ENCODE measurements at places on chromosomes 11 and 22. TPM values are rescaled to one million over a fixed set of nuclear protein-coding genes. Genes with fewer than 3 reads are reported as not detected.

DNA sequence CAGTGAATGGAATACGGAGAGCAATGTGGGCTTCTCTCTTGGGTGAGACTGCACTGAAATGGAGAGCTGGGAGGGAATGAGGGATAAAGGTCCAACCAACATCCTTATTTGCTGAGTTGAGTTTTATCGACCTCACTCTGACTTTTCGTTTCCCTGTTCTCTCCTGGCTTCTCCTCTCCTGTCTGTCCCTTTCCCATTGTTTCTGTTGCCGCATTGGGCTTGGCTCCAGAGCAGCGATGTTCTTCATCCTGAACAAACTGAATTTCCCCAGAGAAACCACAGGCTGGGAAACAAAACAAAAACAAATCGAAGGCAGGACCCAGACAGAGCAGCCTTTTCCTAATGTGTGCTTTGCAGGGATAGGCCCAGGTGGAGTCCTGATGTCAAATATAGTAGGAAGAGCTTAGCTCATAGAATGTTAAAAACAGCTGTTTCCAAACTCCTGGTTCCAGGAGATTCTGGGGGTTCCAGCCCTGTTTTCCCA, 30.0 kb downstream of the MOV10L1 start:
- H3K4me3 ChIP-seq = no peak overlapping the region
- no peaks in the 10 kb centered on the region for H3K27me3 ChIP-seq
- no peaks in the 10 kb centered on the region for H3K36me3 ChIP-seq

CNGA4 gene
- not detected for total RNA-seq

DNA sequence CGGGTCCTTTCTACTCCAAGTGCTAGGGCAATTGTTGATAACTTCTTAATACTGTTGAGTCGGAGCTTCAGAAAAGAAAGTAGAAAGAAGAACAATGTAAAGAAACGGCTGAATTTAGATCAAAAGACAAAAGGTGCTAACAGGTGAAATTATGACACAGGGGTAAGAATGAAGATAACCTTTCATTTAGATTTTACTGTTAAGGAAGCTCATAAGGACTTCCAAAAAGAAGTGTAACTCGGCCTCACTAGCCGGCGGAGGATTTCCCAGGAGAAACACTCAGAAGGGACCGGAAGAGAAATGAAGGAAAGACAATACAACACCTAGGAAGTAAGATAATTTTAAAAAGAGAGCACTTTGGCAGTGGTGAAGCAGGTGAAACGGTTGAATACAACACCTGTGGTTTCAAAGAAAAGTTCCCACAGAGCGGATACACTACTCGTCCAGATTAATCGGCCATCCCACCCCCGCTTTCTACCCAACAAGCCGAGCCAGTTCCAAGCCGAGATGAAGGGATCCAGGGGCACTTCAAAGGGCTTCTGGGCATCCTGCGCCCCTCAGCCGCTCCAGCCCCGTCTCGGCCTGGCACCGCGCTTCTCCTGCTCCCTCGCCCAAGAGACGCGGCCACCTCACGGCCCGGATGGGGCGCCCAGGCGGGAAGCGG, 737 bp downstream of the PPP2R1B start:
- no peaks in the 10 kb centered on the region for H3K27me3 ChIP-seq
- H3K4me1 ChIP-seq = peaks cover 4% of the 10 kb centered on the region
- peaks cover 44% of the 10 kb centered on the region for H3K36me3 ChIP-seq
- H3K27ac ChIP-seq = peak overlapping the region; percentile 90
- peak overlapping the region; percentile 84 for H3K4me3 ChIP-seq
- no peak for DNase-seq

- H3K27ac ChIP-seq = no peak overlapping the region
- no peaks in the 10 kb centered on the region for H3K36me3 ChIP-seq
- H3K4me1 ChIP-seq = no peaks in the 10 kb centered on the region
- DNase-seq = peak; percentile 7
- H3K27me3 ChIP-seq = no peaks in the 10 kb centered on the region
- H3K4me3 ChIP-seq = no peak overlapping the region
These were observed 93.8 kb downstream of the MIAT start for GRCh38 chr22:26751217-26751616.

ZNF70 gene
- total RNA-seq = 3.2 TPM

DNA sequence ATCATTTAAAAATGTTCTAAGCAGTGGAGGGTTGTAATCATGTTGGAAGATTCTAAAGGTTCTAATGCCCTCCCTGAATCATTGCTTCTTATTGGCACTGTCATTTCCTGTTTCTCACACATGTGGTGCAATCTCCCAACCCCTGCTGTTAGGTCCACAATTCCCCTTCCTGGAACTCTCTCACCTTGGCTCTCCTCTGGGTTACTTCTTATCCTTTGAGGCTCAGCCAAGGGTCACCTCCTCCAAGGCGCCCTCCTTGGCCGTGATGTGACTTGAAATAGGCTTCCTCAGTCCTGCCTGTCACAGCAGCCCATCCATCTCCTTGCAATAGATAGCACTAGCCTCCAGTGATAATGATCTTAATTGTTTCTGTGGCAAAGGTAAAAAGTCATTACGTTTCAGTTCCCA, 149.8 kb downstream of the TTC17 start:
- no peak for DNase-seq
- no peaks in the 10 kb centered on the region for H3K36me3 ChIP-seq
- H3K4me3 ChIP-seq = no peak overlapping the region
- H3K27ac ChIP-seq = no peak overlapping the region
- H3K4me1 ChIP-seq = no peaks in the 10 kb centered on the region

- no peaks in the 10 kb centered on the region for H3K4me1 ChIP-seq
- peaks cover 10% of the 10 kb centered on the region for H3K27me3 ChIP-seq
- H3K4me3 ChIP-seq = no peak overlapping the region
These were observed 116.4 kb upstream of the B3GAT1 start for GRCh38 chr11:134528453-134528852.

DNA sequence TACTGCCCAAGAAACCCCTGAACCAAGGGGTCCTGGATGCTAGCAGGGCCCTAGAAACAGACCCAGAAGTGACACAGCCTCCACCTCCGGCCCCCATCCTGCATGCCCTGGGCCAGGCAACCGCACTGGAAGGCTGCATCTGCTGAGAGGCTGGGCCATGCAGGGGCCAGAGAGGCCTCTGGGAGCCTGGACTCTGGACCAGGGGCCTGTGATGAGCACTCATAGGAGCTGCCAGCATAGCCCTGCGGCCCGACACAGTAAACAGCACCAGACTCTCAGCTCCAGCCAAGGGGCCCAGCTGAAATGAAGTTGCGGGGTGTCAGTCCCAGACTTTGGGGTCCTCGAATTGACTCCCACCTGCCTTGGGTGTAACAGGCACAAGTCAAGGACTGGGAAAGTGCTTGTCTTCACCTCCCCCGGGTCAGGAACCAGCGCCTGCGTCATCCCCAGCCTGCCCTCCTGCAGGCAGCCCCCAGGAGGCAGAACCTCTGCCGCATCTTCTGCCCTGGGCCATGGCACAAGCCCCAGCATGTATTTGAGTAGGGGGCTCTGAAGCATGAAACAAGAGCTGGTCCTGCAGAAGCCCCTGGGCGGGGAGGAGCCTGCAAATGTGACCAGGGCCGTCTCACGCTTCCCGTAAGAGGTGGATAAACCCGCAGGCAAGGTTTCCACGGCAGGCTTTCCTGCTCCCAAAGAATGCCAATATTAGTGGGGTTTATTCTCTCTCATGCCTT, 25.2 kb upstream of the CCND1 start:
- no peak for DNase-seq
- H3K4me1 ChIP-seq = no peaks in the 10 kb centered on the region
- no peaks in the 10 kb centered on the region for H3K36me3 ChIP-seq
- peaks cover 22% of the 10 kb centered on the region for H3K27me3 ChIP-seq
- no peak overlapping the region for H3K4me3 ChIP-seq

DSCAML1 gene
- not detected for total RNA-seq

SCUBE2 gene
- total RNA-seq = not detected

DNA sequence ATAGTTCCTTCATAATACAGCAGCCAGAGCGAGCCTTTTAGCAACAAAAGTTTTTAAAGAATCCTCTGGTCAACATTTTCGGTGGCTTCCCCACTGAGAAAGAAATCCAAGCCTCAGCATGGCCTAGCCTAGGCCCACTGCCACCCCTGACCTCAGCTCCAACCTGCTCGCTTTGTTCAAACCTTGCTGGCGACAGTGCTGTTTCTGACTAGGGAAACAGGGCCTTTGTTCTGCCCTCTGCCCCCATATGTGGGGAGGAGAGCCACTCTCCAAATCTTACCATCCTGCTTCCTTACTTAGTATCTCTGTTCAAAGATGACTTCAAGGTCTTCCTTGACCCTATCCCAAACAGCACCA, 95.8 kb downstream of the CCDC83 start:
- DNase-seq = no peak
- no peak overlapping the region for H3K4me3 ChIP-seq
- no peaks in the 10 kb centered on the region for H3K4me1 ChIP-seq
- H3K36me3 ChIP-seq = peaks cover 17% of the 10 kb centered on the region
- H3K27ac ChIP-seq = no peak overlapping the region
- H3K27me3 ChIP-seq = no peaks in the 10 kb centered on the region

SMIM35 gene
- not detected for total RNA-seq

GRCh38 chr22:40076702-40077645, 82.2 kb downstream of the FAM83F start:
- peak overlapping the region; percentile 68 for H3K27ac ChIP-seq
- H3K36me3 ChIP-seq = no peaks in the 10 kb centered on the region
- H3K27me3 ChIP-seq = no peaks in the 10 kb centered on the region
- H3K4me3 ChIP-seq = no peak overlapping the region
- H3K4me1 ChIP-seq = peaks cover 16% of the 10 kb centered on the region

DNA sequence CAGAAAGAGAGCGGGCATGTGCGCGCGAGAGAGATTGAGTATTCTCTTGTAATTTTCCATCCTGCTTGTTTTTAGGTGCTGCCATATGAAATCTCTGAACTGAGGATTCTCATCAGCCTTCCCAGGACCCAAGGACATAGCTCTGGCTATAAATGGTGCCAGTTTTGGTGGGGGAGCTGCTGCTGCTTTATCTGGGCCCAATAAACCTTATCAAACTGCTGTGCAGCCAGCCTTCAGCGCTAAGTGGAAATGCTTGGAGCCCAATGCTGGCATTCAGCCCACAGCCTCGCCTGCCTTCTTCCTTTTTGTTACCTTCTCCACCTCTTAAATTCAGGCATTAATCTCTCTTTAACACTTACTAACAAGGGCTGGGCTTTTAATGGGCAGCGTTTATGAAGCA, 2.4 kb upstream of the ZBTB16 start:
- no peak overlapping the region for H3K27ac ChIP-seq
- no peaks in the 10 kb centered on the region for H3K4me1 ChIP-seq
- DNase-seq = no peak
- no peak overlapping the region for H3K4me3 ChIP-seq
- no peaks in the 10 kb centered on the region for H3K36me3 ChIP-seq

DNA sequence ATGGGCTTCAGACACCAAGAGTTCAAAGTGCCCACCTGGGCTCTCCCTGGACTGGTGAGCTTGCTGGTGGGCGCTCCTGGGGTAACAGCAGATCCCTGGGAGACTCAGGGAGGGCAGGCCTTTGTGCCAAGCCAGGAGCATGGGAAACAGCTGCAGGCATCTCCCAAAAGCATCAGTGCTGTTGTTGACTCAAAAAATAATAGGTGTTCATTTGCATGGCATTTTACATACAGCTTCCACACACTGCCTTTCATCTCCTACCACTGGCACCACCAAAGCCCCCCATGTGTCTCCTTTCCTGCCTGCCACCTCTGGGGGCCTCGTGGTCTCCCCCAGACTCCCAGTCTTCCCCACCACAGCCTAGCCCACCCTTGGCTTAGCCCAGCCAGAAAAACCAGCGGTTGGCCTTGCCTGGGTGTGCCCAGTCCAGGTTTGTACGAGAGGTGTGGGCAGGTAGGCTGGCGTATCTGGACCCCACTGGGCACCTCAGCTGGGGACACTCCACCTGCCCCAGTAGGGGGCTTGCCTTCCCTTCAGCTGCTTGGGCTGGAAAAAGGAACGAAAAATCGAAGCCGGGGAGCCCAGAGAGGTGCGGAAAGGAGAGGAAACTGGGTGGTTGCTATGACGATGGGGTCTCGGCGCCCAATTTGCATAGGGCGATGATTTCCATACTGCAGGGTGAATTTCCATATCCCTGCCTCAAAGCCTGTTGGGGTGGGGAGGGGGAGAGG, 15.0 kb downstream of the POU2F3 start:
- H3K27ac ChIP-seq = no peak overlapping the region
- H3K4me1 ChIP-seq = no peaks in the 10 kb centered on the region
- DNase-seq = no peak
- peaks cover 43% of the 10 kb centered on the region for H3K27me3 ChIP-seq

BTBD18 gene
- total RNA-seq = not detected

SLN gene
- not detected for total RNA-seq

GRCh38 chr22:24521791-24522245, 26.7 kb downstream of the UPB1 start:
- peak; percentile 48 for DNase-seq
- no peaks in the 10 kb centered on the region for H3K27me3 ChIP-seq
- H3K4me3 ChIP-seq = no peak overlapping the region
- H3K4me1 ChIP-seq = no peaks in the 10 kb centered on the region

DNA sequence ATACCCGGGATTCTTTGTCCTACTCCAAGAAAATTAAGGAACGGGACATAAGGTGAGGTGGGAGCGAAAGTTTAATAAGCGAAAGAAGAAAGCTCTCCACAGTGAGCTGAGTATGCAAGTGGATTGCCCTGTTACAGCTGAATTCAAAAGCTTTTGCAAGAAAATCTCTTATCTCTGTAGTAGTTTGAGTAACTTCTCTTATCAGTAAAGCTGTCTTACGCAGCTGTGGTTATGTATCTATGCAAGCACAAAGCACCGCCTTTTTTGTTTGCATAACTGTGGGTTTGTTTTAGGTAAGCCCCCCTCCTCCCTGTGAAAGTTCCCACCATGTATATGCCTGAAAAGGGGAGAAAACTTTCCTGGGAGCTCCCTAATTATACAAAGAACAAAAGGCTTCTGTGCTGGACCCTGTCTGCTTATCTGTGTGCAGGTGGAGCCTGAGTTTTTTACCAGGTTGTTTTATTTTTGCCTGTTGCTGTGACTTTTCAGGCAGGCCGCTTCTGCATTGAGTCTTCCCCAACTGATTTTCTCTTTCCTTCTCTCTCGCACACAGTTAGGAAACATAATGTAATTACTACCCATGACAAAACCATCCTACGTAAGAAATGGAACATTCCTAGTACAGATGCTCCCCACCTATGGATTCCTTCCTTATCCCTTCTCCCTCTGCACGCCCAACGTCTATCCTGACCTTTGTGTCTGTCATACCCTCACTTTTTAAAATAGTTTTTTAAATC, 837 bp upstream of the PLAAT5 start:
- no peaks in the 10 kb centered on the region for H3K36me3 ChIP-seq
- no peak overlapping the region for H3K4me3 ChIP-seq
- DNase-seq = no peak
- H3K4me1 ChIP-seq = peaks cover 9% of the 10 kb centered on the region
- no peak overlapping the region for H3K27ac ChIP-seq
- H3K27me3 ChIP-seq = no peaks in the 10 kb centered on the region

DNA sequence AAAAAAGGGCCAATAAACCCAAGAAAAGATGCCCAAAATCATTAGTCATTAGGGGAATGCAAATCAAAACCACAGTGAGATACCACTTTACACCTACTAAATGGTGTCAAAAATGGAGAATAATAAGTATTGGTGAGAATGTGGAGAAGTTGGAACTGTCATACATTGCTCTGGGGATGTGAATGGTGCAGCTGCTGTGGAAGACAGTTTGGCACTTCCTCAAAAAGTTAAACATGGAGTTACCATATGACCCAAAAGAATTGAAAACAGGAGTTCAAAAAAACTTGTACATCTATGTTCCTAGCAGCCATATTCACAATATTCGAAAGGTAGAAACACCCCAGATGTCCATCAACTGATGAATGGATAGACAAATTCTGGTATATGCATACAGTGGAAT, 24.5 kb upstream of the DLAT start:
- no peak overlapping the region for H3K27ac ChIP-seq
- no peak overlapping the region for H3K4me3 ChIP-seq
- H3K27me3 ChIP-seq = no peaks in the 10 kb centered on the region
- H3K36me3 ChIP-seq = peaks cover 7% of the 10 kb centered on the region
- no peaks in the 10 kb centered on the region for H3K4me1 ChIP-seq

ALX4 gene
- total RNA-seq = 1.2 TPM

Measured in K562 (cell line).